MCF 10A (cell line): ENCODE measurements at places on chromosomes 2 and 18. TPM values are rescaled to one million over a fixed set of nuclear protein-coding genes. Genes with fewer than 3 reads are reported as not detected.

- DNase-seq = peak; percentile 4
Observed at GRCh38 chr18:47545613-47546012, 294.2 kb upstream of the SKOR2 start.

- DNase-seq = peak; percentile 33
Observed at GRCh38 chr2:6506859-6507258, 358.8 kb downstream of the CMPK2 start.

- DNase-seq = no peak
Observed at GRCh38 chr18:69518989-69519388, 118.3 kb downstream of the DOK6 start.

GRCh38 chr18:74598350-74599001 lies 806 bp downstream of the ZNF407 start:
- DNase-seq = peak; percentile 37

- DNase-seq = no peak
Observed at GRCh38 chr2:147094077-147094476, 750.8 kb upstream of the ACVR2A start.

The OR6B2 gene
- not detected in 2 replicates for total RNA-seq

The DCDC2C gene
- not detected in 2 replicates for total RNA-seq

The DNPEP gene
- 81.3 and 81.5 TPM in 2 replicates for total RNA-seq

The EVX2 gene
- not detected in 2 replicates for total RNA-seq

The CD207 gene
- total RNA-seq = not detected in 2 replicates
